ENCODE measurements at places on chromosomes 11 and 22.

DNA sequence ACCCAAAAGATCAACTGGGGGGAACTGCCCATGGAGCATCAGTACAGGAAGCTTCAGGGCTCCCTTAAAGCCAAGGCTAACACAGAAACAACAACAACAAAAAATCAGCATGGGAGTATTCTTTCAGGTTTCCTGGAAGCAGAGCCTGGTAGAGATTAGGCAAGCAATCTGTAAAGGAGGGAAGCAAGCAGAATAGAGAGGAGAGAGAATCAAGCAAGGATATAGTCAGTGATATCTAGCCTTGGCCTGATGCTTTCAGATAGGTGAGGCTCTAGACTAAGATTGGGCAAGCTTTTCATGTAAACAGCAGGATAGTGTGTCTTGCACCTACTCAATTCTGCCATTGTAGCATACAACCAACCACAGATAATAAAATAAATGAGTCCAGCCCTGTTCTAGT, 44.4 kb upstream of the FAT3 start:
- DNase-seq, result no peak

DNA sequence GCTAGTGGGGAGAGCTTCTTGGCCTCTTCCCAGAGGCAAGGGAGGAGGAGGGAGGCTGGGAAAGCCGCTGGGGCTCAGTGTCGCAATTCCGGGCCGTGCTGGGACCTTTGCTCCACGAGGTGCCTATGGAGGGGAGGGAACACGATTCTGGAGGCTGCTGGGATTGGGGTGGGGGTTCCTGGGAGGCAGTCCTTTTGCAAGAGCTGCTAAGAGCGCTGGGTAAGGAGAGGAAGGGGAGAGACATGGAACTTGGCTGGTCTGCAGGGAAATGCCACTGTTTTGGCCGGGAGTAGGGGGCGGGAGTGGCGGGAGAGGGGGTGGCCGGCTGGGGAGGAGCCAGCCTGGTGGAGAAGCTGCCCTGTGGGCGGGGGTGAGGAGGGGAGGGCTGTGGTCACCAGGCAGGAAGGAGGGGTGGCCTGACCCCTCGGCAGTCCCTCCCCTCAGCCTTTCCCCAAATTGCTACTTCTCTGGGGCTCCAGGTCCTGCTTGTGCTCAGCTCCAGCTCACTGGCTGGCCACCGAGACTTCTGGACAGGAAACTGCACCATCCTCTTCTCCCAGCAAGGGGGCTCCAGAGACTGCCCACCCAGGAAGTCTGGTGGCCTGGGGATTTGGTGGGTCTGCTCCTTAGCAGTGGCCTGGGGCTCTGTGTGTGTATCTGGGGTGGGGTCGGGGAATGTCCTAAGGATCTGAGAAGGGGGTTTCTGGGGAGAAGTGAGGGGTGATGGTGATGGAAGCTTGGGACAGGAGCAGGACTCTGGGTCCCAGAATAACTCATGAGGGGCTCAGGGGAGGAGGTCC, at the start of gene NR1H3:
Gene NR1H3, plus strand, starts transcription at position 480 of the 800 bp plus-strand sequence. CDS start 1,221 bp downstream, outside the sequence.
- DNase-seq, result no peak

DNA sequence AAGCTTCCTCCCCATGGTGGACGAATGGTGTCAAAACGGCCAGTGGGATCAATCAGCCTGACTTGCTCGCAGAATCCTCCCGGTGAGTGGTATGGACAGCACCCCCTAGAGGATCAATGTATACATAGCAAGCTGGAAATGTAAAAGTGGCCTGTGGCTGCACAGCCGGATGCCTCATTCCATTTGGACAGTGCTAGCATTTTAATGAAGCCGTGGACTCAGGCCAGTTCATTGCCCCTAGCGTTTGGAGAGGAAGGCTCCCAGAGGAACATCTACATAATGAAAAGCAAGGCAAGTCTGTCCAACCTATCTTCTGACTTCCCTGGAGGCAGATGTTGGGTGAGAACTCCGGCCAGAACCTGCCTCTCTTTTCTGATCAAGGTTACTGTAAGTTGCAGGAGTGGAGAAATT, 942.3 kb downstream of the NTM start:
- DNase-seq, result no peak

DNA sequence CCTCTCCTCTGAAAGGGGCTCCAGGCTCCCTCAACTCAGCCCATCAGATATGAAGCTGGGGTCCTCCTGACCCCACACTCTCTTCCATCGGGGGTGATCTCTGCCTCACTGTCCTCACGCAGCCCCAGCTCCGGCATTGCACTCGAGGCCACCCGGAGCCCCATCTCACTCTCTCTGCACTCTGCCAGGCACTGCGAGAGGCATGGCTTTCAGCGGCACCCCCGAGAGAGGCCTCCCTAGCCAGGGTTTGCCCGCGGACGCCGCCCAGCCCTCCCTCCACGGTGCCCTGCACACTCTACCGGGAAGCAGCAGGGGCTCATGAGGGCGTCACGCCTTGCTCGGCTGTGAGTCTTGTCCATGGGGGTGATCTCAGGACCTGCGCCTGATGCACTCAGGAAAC, 436.2 kb downstream of the BRD1 start:
- DNase-seq, result no peak

- no peak for DNase-seq
Observed at GRCh38 chr11:63767565-63768236, 874 bp downstream of the ZFTA start.

- DNase-seq, result no peak
Observed at GRCh38 chr11:113288286-113288863, 26.0 kb upstream of the TTC12 start.

- DNase-seq, result no peak
Observed at GRCh38 chr11:78349624-78350023, 68.0 kb downstream of the GAB2 start.

DNA sequence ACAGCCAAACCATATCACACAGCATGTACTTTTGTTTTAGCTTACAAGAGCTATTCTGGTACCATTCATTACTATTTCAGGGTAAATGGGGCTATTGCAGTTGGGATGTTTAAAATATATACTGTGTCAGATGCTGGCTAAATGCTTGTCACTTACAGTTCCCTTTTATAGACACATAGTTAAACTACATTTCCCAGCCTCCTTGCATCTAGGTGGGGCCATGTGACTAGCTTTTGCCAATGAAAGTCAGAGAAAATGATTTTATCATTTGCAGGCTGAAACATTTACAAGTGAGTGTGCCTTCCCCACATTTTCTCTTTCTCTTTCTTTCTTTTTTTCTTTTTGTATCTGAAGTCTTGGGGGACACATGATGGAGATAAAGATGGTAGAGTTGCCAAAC, 7.8 kb upstream of the IFTAP start:
- DNase-seq, result no peak

DNA sequence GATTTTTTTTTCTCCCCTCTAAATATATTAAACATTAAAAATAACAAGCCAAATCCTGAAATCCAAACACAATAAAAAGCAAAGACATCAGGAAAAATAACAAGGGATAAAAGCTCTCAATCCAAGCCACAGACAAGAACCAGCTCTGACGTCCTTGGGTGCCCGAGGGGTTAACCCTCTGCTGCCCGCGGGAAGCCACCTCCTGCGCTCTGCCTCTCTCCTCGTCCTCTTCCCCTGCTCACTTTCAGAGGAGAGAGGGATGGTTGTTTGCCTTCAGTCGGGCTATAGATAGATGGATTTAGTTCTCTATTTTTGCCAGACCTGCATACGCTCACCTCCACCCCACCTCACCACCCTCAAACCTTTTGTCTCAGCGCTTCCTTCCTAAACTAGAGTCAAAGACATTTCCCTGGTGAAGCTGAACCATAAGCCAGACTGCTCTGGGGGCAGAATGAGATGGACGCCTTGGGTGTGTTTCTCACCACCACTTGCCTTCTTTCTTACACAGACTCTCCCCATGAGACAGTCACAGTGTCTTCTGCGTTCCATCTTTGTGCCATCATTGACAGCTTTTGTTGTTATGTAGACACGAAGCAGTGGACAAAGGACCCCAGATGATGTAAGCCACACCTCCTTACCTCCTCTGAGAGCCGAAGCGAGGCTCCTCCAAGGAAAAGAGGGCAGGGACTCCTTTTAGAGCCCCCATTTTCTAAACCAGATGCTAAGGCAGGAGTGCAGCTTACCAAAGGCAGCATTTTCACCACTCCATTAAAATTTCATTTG, 142.5 kb upstream of the HSD17B12 start:
- no peak for DNase-seq

DNA sequence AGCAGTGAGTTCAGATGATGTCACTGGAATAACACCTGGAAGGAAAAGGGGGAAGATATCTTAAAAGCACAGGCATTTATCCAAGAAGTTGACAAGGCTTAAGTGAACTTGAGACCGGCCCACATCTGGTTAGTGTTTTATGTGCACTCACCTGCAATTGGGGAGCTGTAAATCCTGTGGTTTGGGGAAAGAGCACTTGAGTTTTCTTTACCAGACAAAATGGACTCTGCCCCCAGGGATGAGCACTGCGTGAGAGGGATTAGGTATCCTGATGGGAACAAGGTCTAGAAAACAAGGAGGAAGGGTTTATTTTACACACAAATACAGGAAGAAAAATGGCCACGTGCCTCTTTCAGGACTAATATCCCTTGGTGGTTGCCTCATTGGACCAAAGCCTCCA, 15.2 kb downstream of the E2F8 start:
- DNase-seq, result no peak

DNA sequence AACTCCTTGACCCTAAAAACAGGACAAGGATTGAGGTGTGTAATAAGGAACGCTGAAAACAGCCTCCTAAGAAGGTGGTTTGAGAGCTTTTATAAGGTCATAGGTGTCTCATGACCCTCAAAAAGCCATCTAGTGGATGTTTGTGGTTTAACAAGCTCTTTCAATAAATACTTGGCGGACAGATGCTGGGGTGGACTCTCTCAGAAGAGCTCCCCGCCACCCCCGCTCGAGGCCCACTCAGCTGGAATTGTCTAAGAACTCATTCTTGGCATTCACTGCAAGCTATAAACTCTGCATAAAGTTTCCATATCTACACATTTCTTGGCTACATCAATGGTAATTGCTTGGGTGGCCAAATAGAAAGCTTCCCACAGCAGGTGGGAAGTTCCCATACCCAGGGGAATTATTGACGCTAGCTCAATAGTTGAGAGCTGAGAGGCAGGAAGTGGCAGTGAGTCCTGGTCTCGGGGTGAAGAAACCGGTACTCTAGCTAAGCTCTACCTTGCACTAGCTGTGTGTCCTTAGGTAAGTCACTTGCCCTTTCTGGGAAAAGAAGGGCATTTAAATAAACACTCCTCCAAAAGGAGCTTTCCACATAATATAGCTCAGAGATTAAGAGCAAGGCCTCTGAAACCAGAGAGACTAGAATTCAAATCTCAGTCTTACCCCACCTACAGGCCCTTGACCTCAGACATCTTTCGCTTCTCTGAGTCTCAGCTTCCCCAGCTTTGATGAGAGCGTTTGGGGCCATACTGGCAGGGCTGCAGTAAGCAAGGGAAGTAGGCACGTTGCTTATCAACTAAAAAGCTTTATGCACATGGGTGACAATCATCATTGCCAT, 6.4 kb downstream of the MS4A15 start:
- DNase-seq, result no peak

DNA sequence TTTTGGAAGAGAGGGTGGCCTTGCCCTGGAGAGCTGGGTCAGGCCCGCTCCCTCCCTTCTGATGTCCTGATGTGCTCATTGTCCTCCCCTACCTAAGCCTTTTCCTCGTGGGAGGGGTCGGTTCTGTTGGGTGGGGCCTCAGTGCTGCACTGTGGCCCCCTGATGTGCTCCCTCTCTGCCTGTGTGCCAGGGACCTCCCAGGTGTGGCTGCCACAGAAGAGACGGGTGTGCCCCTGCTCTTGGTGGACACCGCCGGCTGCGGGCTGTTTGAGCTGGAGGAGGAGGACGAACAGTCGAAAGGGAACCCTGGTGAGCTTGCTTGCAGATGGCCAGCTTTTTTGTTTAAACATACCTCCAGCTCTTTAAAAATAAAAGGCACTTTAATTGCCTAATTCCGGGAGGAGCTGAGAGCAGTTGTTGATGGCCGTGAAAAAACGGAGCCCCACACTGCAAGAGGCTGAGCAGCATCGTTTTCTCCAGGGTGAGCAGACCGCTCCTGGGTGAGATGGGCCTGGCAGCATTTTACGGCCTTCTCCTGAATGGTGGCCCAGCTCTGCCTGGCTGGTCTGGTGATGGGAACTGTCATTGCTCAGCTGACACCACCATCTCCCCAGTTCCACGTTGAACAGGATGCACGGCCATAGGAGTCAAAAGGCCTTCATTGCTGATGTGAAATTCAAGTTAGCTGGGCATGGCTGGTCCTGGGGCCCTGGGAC, 30.1 kb downstream of the IGHMBP2 start:
- no peak for DNase-seq
